Keratinocyte (primary cell): ENCODE measurements at places on chromosomes 3 and 15.

DNA sequence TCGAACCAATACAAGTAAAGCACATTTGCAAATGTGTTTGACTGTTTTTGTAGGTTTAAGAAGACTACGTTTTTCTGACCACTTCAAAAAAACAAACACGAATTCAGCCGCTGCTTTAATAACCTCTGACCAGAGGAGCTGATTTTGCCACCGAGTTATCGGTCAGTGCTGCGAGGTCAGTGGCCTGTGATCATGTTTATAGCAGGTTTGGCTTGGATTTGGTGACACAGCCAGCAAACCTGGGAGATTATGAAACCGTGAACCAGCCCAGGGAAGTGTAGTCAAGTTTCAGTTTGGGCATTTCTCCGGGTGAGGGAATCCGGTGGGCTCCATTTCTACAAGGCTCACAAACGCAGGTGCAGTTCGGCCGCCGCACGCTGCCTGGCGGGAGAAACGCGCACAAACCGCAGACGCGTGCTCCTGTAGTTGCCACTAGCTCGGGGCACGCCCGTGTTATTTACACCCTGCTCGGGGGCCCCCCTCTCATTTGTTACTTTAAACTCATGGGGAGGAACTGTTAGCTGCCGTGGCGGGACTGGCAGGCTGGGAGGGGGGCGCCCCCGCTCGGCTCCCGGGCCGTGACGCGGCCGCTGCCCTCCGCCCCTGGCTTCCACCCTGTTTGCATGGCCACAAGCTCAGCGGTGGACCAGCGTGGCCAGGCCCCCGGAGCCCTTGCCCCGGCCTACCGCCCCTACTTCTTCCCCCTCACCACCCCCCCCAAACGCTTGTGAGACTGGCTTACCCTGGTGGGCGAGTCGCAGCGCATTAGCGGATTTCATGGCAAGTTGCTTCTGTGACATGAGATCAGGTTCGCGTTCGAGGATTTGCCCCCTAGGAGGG is 13.6 kb upstream of the ONECUT1 start:
- no peak overlapping the region for H3K27ac ChIP-seq
- no peak for DNase-seq
- H3K4me3 ChIP-seq = no peak overlapping the region
- H3K4me1 ChIP-seq = peaks cover 3% of the 10 kb centered on the region
- peaks cover 93% of the 10 kb centered on the region for H3K27me3 ChIP-seq
- no peaks in the 10 kb centered on the region for H3K36me3 ChIP-seq

- no peaks in the 10 kb centered on the region for H3K27me3 ChIP-seq
- no peaks in the 10 kb centered on the region for H3K36me3 ChIP-seq
- DNase-seq = no peak
- no peaks in the 10 kb centered on the region for H3K4me1 ChIP-seq
- no peak overlapping the region for H3K4me3 ChIP-seq
- H3K27ac ChIP-seq = no peak overlapping the region
These were observed 90.1 kb upstream of the BHLHE40 start for GRCh38 chr3:4888913-4889846.

DNA sequence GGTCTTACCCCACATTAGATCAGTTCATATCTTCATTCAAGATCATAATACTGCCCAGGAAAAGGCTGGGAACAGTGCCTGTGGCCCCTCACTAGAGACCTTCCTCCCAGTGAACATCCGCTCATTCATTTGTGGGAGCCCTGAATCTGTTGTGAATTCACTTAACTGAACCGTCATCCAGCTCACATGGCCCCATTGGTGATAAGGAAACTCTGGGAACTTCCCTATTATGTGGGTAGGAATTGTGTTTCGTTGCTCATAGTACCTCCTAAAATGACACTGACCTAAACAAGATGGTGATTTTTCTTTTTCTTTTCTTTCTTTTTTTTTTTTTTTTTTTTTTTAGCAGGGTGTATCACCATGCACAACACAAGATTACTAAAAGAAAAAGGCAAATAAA is 6.8 kb upstream of the MESP2 start:
- H3K4me3 ChIP-seq = no peak overlapping the region
- H3K27ac ChIP-seq = no peak overlapping the region
- no peaks in the 10 kb centered on the region for H3K27me3 ChIP-seq
- H3K4me1 ChIP-seq = peaks cover 25% of the 10 kb centered on the region
- H3K36me3 ChIP-seq = no peaks in the 10 kb centered on the region
- DNase-seq = no peak

DNA sequence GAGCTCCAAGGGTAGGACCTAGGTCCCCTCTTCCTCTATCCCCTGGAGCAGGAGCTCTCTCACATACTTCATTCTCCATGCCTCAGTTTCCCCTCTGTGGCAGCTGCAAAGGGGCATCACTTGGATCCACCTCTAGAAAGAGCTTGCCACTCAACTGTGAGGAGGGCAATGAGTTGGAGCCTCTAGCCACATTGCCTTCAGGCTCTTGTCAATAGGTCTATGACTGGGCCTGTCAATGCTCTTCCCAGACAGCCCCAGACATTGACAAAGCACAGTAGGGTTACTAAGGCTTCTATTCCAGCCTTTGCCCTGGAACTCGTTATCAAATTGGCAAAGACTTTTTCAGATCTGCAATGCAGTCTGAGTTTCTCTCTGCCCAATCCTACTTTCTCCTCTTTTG is 4.4 kb upstream of the VIPR1 start:
- H3K4me1 ChIP-seq = peaks cover 32% of the 10 kb centered on the region
- H3K36me3 ChIP-seq = no peaks in the 10 kb centered on the region
- DNase-seq = no peak
- no peak overlapping the region for H3K27ac ChIP-seq
- no peak overlapping the region for H3K4me3 ChIP-seq
- H3K27me3 ChIP-seq = peaks cover 10% of the 10 kb centered on the region

GRCh38 chr3:127678315-127678599 is 5.5 kb downstream of the ABTB1 start:
- H3K27me3 ChIP-seq = no peaks in the 10 kb centered on the region
- H3K27ac ChIP-seq = no peak overlapping the region
- peaks cover 32% of the 10 kb centered on the region for H3K4me1 ChIP-seq
- DNase-seq = no peak

DNA sequence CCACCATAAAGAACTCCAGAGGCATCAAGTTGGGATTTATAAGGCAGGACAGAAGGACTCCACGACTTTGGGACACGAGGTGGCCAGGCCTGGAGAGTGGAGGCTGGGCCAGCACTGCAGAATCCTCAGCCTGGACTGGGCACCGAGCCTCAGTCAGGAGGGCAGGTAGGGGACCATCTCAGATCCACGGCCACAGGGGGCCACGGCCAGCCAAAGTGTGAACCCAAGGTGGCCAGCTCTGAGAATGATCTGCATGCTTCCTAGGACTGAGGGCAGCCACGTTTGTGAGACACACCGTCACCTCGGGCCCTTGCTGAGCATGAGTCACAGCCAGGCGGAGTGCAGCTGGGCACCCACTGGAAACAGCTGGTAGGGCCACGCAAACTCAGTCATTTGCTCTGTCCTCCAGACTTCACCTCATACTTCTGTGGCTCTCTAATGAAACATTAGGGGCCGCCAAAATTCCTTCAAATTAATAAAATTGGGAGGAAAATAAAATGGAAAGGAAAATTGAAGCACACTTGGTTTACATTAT is 65.8 kb downstream of the CTNNB1 start:
- H3K4me1 ChIP-seq = peaks cover 10% of the 10 kb centered on the region
- no peak overlapping the region for H3K4me3 ChIP-seq
- no peaks in the 10 kb centered on the region for H3K27me3 ChIP-seq
- DNase-seq = no peak
- no peaks in the 10 kb centered on the region for H3K36me3 ChIP-seq

DNA sequence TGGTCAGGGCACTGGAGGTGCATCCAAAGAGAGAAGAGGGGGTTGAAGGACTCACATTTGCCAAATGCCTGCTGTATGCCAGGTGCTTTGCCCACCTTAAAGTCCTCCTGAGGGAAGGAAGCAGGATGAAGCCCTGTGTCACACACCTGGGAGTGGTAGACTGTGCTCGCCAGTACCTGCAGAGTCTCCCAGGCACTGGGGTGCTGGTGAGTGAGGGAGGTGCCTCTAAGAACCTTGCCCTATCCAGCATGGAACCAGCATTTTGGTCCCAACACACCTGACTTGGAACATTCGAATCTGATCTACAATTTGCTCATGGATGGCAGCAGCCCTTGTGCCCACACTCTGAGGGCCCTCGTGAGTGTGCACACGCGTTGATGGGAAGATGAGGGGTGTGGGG is 76.7 kb downstream of the SEC22A start:
- no peak overlapping the region for H3K27ac ChIP-seq
- H3K4me1 ChIP-seq = peaks cover 4% of the 10 kb centered on the region
- H3K27me3 ChIP-seq = no peaks in the 10 kb centered on the region
- no peak overlapping the region for H3K4me3 ChIP-seq
- H3K36me3 ChIP-seq = no peaks in the 10 kb centered on the region

DNA sequence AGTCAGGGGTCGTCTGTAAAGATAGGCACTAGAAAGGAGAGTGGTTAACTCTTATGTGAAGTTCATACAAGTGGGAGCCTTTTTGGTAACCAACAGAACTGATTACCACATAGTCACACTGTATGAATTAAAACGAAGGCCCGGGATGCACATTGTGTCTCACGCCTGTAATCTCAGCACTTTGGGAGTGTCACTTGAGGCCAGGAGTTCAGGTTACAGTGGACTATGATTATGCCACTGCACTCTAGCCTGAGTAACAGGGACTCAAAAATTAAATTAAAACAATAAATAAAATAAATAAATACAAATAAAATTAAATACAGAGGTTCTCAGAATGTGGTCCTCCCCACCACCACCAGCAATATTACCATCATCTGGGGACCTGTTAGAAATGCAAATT is 467 bp downstream of the DNAAF4 start:
- H3K27ac ChIP-seq = no peak overlapping the region
- no peak overlapping the region for H3K4me3 ChIP-seq
- H3K4me1 ChIP-seq = no peaks in the 10 kb centered on the region
- H3K27me3 ChIP-seq = no peaks in the 10 kb centered on the region
- H3K36me3 ChIP-seq = no peaks in the 10 kb centered on the region

DNA sequence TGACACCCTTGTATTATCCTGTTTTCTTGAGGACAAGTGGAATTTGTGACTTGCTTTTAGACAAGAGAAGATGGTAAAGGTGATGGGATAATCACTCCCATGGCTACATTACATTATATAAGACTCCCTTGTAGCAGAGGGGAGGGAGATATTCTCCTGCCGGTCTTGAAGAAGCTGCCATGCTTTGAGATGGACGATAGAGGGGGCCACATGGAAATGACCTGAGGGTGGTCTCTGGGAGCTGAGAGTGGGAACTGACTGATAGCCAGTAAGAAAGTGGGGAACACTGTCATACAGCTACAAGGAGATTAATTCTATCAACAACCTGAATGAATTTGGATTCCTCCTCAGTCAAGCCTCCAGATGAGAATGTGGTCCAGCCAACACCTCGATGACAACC is 540.1 kb downstream of the NTRK3 start:
- no peaks in the 10 kb centered on the region for H3K36me3 ChIP-seq
- H3K4me1 ChIP-seq = no peaks in the 10 kb centered on the region
- no peak for DNase-seq
- no peaks in the 10 kb centered on the region for H3K27me3 ChIP-seq
- no peak overlapping the region for H3K4me3 ChIP-seq

- no peaks in the 10 kb centered on the region for H3K4me1 ChIP-seq
- no peak for DNase-seq
- H3K27me3 ChIP-seq = no peaks in the 10 kb centered on the region
- no peak overlapping the region for H3K27ac ChIP-seq
- peaks cover 34% of the 10 kb centered on the region for H3K36me3 ChIP-seq
These were observed 15.4 kb downstream of the DLG1 start for GRCh38 chr3:197283045-197283444.

- peaks cover 3% of the 10 kb centered on the region for H3K4me1 ChIP-seq
- peaks cover 6% of the 10 kb centered on the region for H3K27me3 ChIP-seq
- no peak overlapping the region for H3K4me3 ChIP-seq
These were observed 2.2 kb upstream of the ITIH1 start for GRCh38 chr3:52774901-52775864.
